Activated naive CD8-positive, alpha-beta T cell treated with anti-CD3 and anti-CD28 coated beads, Interleukin-2, amount 10 ng/mL, durations not matched to agents 7 days and 5 days (primary cell): ENCODE measurements at places on chromosomes 4 and X. TPM values are rescaled to one million over a fixed set of nuclear protein-coding genes. Genes with fewer than 3 reads are reported as not detected.

- no peak for DNase-seq
Measured at GRCh38 chr4:36551697-36552214, 270.3 kb downstream of the DTHD1 start.

- DNase-seq = no peak
Measured at GRCh38 chr4:138494931-138495330, 252.8 kb upstream of the SLC7A11 start.

DNA sequence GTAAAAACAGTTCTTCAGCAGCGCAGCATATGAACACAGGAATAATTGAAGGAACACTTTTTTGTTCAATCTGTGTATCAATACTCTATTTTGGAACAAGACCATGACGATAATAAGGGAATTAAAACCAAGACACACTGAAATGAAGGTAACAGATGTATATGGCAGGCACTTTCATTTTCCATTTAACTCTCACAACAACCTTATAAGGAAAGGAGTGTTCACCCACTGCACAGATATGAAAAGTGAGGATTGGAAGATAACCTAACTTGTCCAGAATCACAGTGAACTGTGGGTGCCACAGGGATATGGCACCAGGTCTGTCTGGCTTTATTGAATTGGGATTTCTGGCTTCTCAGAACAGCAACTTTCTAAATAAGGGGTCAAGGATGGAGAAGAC is 153.3 kb downstream of the MID1IP1 start:
- no peak for DNase-seq

The PRRG3 gene
- not detected for total RNA-seq

DNA sequence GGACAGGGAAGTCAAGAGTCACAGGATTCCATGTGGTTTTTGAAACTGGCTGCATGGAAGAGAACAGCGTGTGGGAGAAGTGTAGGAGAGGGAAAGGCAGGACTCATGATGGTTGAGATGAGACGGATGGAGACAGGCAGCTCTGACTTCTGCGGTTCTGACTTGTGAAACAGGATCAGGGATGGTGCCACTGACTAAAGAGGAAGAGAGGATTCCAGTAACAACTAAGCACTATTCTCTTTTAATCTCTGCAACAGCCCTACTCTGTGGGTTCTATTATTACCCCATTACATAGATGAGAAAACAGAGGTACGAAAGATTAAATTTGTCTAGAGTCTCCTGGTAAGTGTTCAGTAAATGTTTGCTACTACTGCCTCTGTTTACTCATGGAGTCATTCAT is 156.3 kb downstream of the CBR4 start:
- DNase-seq = no peak

The CXCL6 gene
- not detected for total RNA-seq

DNA sequence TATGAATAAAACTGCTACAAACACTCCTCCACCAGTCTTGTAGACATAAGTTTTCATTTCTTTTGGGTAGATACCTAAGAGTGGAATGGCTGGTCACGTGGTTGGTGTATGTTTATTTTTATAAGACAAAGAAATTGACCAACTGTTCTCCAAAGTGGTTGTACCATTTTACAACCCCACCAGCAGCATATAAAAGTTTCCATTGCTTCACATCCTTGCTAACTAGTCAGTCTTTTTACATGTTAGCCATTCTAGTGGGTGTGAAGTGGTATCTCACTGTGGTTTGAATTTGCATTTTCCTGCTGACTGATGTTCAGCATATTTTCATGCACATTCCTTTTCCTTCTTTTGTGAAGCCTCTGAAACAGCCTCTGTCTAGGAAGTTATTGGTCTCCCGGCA is 76.2 kb upstream of the ADGRG2 start:
- no peak for DNase-seq

DNA sequence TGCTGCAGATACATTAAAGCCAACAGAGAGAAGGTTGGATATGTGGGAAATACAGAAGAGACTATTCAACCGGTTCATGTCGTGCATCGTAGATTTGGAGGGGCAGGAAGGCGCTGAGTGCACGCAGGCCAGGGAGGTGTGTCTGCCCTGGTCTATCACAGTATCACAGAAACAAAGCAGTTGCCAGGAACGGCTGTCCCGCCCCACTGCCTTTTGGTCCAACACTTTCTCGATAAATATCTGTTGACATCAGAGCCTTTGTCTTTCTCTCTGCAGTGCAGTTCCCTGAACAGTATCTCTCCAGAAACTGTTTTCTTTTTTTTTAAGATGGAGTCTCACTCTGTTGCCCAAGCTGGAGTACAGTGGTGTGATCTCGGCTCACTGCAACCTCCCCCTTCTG is 151.1 kb upstream of the BCOR start:
- no peak for DNase-seq

The BRS3 gene
- not detected for total RNA-seq

DNA sequence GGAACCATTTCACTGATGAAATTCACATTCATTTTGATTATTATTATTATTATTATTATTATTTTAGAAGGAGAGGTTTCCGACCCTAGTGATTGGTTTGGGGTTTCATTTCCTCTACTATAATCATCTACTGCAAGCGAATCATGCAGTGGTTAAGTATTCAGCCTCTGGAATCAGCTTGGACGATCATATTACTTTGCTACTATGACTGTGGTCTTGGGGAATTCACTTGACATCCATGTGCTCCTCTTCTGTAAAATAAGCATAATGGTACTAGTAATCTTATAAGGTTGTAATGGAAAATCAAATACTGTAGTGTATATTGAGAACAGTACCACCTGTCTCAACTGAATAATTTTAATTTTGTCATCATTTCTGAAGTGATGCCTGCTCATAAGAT is 132.1 kb upstream of the SLC4A4 start:
- DNase-seq = no peak

The TNIP3 gene
- total RNA-seq = 3.0 TPM

The F8A2 gene
- not detected for total RNA-seq

GRCh38 chr4:52575406-52575805 is 83.7 kb downstream of the USP46 start:
- DNase-seq = no peak

The TEX13B gene
- total RNA-seq = not detected

DNA sequence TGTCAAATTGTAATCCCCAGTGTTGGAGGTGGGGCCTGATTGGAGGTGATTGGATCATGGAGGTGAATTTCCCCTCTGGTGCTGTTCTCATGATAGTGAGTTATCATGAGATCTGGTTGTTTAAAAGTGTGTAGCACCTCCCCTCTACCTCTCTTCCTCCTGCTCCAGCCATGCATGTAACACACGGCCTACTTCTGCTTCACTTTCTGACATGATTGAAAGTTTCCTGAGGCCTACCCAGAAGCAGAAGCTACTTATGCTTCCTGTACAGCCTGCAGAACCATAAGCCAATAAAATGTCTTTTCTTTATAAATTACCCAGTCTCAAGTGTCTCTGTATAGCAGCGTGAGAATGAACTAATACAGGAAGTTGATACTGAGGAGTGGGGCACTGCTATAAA is 61.7 kb upstream of the DDX60 start:
- no peak for DNase-seq

DNA sequence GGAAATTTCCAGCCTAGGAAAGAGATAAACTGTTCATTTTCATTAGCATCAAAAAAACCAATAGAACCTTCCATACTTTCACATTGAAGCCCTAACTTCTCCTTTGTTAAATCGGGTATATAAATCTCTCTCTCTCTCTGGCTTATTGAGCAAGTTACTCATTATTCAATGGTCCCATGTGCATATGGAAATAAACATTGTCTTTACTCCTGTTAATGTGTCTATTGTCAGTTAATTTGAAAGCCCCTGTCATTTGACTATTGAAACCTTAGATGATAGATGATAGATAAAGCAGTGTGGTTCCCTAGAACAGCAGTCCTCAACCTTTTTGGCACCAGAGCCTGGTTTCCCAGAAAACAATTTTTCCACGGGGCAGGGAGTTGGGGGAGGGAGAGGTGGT is 46.8 kb downstream of the CENPVL3 start:
- DNase-seq = no peak

- no peak for DNase-seq
Measured at GRCh38 chrX:139566981-139567380, 36.4 kb downstream of the F9 start.

DNA sequence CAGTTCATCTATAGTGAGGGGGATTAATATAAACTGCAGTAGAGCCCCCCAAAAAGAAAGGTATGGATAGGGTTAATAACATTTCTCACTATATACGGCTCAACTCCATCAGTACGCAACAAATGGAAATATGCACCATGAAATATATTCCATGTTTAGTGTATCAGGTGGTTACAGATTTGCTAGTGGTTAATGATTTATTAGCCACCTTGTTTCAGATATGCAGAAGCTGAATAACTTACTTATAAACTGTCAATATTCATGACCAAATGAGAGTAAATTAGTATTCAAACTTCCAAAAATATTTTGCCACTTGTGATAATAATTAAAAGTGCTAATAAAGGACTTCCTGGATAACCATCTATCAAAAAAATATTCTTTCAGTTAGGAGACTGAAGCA is 14.8 kb downstream of the AMTN start:
- no peak for DNase-seq

- DNase-seq = no peak
Measured at GRCh38 chr4:112284166-112284565, 1.5 kb downstream of the TIFA start.

GRCh38 chr4:73822389-73822788 is 14.1 kb upstream of the CXCL6 start:
- no peak for DNase-seq

The RGN gene
- not detected for total RNA-seq

GRCh38 chr4:74391890-74392475 is 27.0 kb downstream of the EREG start:
- no peak for DNase-seq

The CCKAR gene
- not detected for total RNA-seq

DNA sequence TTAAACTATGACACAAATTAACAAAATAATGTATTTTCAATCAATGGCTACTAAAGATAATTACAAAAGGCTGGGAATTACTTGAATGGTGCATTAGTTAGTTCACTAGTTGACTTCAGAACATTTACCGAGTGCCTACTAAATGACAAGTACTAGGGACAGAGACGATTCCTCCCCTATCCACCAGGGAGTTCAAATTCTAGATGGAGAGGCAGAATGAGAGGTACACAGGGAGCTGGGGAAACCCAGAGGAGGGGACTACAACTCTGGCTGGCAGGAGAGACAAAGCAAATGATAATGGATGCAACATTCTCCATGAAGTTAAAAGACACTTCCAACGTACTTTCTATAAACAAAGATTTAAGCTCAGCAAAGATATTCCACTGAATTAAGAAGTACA is 43.1 kb upstream of the MCF2 start:
- DNase-seq = no peak

DNA sequence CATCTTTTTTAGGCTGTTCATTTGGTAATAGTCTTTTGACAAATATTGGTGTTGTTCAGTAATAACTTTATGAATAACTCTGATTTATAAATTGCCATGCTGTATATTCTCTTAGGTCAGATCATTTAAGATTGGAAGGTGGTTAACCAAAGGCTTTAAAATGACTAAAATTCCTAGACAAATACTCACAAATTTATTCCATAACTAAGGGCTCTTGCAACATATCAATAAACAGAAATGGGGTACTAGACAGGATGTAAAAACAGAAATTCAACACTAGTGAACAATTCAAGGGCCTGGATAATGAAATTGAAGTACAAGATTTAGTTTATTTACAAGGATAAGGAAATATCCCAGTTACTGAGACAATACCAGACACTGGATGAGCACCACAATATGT is 328.6 kb downstream of the PCDH19 start:
- DNase-seq = no peak

GRCh38 chrX:85994228-85994627 is 53.1 kb downstream of the CHM start:
- DNase-seq = no peak

DNA sequence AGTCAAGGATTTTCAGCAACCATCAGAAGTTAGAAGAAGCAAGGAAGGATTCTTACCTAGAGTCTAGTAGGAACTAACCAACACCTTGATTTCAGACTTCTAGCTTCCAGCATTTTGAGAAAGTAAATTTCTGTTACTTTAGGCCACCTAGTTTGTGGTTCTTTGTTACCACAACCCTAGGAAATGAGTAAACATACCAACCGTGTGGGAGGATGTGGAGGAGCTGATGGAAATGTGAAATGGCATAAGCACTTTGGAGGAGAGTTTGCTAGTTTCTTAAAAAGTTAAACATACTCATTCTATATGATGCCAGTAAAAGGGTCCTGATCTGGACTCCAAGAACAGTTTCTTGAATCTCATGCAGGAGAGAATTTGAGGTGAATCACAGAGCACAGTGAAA is 679.4 kb downstream of the PDHA2 start:
- DNase-seq = no peak

- no peak for DNase-seq
Measured at GRCh38 chrX:113741744-113742143, 842.1 kb upstream of the HTR2C start.

The FRAS1 gene
- 0.23 TPM for total RNA-seq

The PLS3 gene
- not detected for total RNA-seq

The TMEM35A gene
- not detected for total RNA-seq

DNA sequence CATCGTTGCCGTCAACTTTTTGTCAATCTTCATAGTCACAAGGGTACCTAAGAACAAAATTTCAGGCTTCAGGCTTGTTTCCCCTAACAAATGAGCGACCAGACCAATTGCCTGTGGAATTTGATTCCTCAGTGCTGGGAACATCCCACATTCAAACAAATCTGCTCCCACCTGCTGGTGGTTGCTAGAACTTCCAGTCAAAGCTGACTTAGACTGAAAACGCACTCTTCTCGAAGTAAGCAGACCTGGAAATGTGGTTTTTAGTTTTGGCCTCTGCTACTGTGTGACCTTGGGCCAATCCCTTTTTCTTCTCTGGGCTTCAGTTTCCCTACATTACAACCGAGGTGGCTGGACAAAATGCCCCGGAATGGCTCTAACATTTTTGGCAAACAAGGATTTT is 1.8 kb upstream of the GABRQ start:
- DNase-seq = no peak

The SHROOM2 gene
- total RNA-seq = not detected

DNA sequence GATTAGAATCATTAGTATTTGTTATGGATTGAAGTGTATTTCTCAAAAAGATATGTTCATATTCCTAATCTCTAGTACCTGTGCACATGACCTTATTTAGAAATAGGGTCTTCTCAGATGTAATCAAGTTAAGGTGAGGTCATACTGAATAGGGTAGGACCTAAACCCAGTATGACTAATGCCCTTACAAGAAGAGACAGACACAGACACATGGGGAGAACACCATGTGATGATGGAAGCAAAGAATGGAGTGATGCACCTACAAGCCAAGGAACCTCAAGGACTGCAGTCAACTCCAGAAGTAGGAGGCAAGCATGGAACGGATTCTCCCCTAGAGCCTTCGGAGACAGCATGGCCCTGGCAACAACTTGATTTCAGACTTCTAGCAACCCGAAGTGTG is 31.4 kb downstream of the OTUD4 start:
- no peak for DNase-seq

DNA sequence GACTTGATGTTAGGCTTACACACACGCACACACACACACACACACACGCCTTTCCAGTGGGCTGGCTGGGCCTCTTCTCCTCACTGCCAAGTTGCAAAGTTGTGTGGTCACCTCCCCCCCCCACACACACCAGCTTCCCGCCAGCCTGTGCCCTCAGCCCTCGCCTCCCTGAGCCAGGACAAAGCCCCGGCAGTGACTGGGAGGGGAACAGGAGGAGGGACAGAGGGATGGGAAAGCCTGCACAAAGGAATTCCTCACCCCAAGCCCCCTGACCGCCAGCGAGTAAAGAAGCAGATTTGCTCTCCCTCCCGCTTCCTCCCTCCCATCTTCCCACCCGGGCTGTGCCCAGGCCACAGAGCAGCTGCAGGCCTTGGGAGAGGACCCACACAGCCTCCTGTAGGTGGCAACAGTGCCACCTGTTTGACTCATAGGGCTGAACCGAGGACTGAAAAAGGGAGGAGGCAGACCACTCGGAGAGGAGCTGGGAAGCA is at the start of gene GDPD2:
TSS of gene GDPD2 (plus strand) at position 464 of the 491 bp plus-strand sequence. CDS start 1,671 bp downstream, outside the sequence.
- no peak for DNase-seq
